ENCODE measurements at places on chromosomes 1 and 21.

- peak; percentile 95 for DNase-seq
Measured at GRCh38 chr1:36397378-36398230, at the start of gene LSM10. Gene LSM10, minus strand, starts transcription at chr1:36397908. Its CDS starts 3,779 bp downstream, at chr1:36394129.

- DNase-seq: peak; percentile 7
Measured at GRCh38 chr21:30268608-30269197, 14.0 kb downstream of the KRTAP24-1 start.

DNA sequence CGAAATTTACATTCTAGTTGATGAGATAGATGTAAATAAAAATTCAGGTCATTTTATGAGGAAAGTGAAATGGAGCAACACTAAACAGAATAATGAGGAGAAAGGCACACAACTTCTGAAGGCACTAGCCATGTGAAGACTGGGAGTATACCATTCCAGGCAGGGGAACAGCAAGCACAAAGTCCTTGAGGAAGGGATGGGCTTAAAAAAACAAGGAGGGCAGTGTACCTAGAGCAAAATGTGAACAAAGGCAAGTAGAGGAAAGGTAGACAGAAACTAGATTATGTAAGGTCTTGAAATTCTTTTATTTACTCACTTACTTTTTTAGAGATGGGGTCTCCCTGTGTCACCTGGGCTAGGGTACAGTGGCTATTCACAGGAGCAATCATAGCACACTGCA, 54.1 kb upstream of the LRIG2 start:
- no peak for DNase-seq

DNA sequence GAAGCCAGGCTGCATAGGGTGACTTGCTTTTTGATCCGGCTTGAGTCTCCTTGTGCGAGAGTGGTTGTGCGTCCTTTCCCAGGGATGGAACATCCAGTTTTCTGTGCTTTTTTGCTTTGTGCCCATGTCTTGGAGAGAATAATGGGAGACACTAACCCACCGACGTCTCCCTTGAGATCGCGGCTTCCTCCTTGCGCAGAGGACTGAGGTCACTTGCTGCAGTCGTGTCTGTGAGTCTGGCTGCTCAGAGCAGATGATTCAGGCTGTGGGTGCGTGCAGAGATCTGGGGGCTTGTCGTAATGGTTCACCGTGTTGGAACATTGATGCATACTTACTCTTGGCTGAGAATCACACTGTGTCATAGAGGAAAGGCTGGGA, 164.5 kb upstream of the CACNA1E start:
- no peak for DNase-seq

GRCh38 chr1:63784489-63785390, 10.9 kb downstream of the ROR1 start:
- no peak for DNase-seq

- no peak for DNase-seq
Measured at GRCh38 chr1:179929955-179930798, 24.4 kb upstream of the CEP350 start.

DNA sequence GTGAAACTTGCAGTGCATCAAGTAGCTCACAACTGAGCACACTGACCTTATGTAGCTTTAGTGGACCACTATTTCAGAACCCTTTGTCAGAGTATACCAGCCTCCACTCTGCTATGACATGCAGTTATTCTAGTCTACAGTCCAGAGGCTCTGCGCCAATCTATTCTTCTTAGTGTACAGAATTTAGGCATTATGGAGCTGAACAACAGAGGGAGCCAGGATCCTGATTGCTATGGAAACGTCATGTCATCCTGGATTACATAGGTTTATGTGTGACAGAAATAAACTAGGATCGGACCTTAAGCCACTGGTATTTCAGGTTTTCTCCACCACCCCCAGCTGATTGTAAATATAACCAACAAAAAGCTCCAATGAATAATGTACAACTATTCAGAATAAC, 48.1 kb upstream of the EEIG2 start:
- DNase-seq: no peak
